ENCODE measurements at places on chromosomes 11 and 22.

GRCh38 chr11:43397251-43397650 lies 38.5 kb downstream of the TTC17 start:
- DNase-seq = no peak

DNA sequence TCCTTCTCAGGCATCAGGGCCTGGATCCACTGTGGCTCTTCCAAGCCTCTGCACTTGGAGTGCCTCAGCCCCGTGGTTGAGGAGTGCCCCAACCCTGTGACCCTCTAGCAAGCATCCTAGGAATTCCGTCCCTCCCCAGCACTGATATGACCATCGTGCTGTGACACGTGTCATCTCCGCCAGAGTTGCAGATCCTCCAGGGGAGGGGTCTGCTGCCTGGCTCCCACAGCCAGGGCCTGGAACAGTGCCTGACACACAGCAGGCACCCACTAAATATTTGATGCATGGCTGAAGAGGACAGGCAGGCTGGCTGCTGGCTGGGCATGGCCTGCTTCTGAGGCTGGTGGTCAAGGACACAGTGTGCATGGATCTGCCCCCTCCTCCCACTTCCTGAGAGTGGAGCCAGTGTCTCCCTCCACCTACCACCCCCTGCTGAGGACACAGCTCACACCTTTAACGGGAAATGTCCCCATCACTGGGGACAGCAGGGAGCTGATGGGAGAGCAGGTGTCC lies 1.7 kb upstream of the CD81 start:
- DNase-seq = no peak

DNA sequence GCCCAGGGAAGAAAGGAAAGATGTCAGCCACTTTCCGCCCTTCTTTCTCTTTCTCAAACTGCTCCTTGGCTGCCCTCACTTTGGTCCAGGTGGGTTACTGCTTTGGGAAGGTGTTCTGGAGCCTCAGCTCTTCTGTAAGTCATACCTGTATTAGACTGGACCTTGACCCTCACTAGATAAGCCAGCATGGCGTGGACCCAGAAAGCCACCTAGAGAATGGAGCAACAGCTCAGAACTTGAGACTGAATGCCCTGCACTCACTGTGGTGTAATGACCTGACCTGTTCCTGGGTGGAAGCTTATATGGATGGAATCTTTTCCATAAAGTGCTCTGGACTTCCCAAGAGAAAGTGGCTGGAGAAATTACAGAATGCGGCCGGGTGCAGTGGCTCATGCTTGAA lies 15.6 kb downstream of the ACP2 start:
- no peak for DNase-seq

GRCh38 chr11:113305440-113306336 lies 8.7 kb upstream of the TTC12 start:
- peak; percentile 69 for DNase-seq

GRCh38 chr11:125338886-125339811 lies 156.9 kb downstream of the FEZ1 start:
- no peak for DNase-seq

GRCh38 chr22:29331658-29332300 lies 16.3 kb upstream of the RASL10A start:
- no peak for DNase-seq

- no peak for DNase-seq
These were observed 148.8 kb downstream of the CRYBB2 start for GRCh38 chr22:25368271-25368670.
